Placental epithelial cell (primary cell): ENCODE measurements at places on chromosomes 3 and 15. TPM values are rescaled to one million over a fixed set of nuclear protein-coding genes. Genes with fewer than 3 reads are reported as not detected.

Gene CLCN2
- 5.6 and 10.2 TPM in 2 replicates for total RNA-seq

Gene PDCD7
- 18.3 and 18.5 TPM in 2 replicates for total RNA-seq

Gene ZNF620
- total RNA-seq, result 0.79 and 0.87 TPM in 2 replicates

Gene TMEM108
- 0.11 TPM in 1 of 2 replicates, not detected in the other for total RNA-seq

Gene STRC
- total RNA-seq, result 0.33 and 0.79 TPM in 2 replicates

Gene MYLK
- 33.9 and 56.9 TPM in 2 replicates for total RNA-seq
